Lower leg skin (tissue), 4 donors: ENCODE measurements at places on chromosomes 1 and 21. TPM values are rescaled to one million over a fixed set of nuclear protein-coding genes. Genes with fewer than 3 reads are reported as not detected.

DNA sequence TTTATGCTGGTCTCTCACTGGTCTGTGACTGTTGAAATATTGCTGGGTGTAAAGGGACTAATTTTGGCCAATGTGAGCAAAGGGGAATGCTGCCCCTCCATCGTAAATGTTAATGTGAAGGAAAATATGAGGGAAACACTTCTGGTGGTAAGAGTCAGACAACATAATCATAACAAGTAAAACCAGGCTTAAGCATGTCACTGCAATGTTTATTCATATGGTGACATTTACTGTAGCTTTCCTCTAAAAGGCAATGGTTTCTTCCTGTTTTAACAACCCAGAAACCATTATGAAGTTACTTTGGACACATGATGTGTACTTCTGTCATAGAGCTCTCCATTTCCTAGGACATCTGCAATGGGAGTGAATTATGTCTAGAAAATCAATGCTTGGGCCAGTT is 358.0 kb downstream of the LMO4 start:
- no peak for DNase-seq

Gene F5
- total RNA-seq = 3.4 TPM

DNA sequence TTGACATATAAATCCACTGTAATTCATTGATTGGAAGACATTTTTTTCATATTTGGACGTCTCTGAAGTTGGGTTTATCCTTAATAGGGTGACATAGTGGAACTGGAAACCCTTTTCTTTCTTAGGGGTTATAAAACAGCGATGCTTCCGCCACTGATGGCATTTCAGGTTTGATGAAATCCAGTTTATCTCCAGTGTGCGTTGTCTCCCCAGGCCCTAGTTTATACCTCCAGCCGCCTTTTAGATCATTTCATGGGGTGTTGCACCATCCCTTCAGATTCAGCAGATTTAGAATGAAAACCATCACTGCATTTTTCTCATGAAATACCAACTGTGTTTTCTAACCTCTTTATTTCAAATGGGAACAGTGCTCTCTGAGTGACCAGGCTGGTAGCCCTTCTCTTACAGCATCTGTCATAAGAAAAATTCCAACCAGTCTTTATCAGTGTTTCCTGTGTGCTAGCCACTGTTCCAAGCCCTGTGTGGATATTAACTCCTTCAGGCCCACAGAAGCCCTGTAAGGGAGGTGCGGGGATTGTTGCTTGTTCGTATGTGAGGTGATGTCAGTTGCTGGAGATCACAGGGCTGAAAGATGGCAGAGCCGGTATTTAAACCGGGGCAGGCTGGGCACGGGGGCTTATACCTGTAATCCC is 19.0 kb downstream of the H6PD start:
- DNase-seq = no peak

Gene TEDDM1
- total RNA-seq = not detected

Gene TMCO1
- 45.6 TPM for total RNA-seq

Gene SELENBP1
- 25.4 TPM for total RNA-seq

DNA sequence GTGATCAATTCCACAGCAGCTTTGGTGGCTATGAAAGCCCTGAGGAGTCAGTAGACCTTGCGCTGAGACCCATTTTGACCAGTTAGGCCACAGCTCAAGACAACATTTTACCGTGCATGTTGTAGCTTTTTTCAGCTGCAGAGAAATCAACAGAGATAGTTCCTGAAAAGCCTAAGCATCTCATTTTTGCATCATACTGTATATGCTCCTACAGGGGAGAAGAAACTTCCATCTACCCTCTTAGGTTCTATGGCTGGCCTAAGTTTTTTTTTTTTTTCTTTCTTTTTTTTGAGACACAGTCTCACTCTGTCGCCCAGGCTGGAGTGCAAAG is 24.8 kb upstream of the EYA3 start:
- DNase-seq = no peak
